ENCODE measurements at places on chromosomes 2 and 18.

- no peak for DNase-seq
Observed at GRCh38 chr2:202460119-202460518, 84.0 kb downstream of the BMPR2 start.

DNA sequence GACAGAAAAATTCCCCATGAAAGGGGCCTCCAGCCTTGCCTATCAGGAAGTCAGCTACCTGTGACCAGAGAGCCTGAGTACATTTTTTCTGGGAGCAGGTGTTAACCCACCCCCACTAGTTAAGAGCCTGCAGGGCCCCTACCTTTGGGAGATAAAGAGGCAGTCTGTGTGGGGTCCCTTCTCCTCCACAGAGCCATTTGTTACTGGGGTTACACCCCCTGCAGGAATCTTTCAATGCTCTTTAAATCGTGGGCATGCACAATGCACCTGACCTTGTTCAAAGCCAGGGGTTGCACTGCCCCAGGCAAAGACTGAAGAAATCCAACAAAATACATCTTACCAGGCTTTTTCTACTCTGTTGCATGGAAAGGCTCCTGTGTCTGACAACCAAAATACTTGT lies 15.7 kb upstream of the LYPD6 start:
- no peak for DNase-seq

GRCh38 chr18:42281124-42281523 lies 326.1 kb downstream of the PIK3C3 start:
- no peak for DNase-seq

GRCh38 chr2:149473521-149473920 lies 114.1 kb downstream of the MMADHC start:
- DNase-seq = no peak

GRCh38 chr2:198961547-198961946 lies 496.2 kb downstream of the SATB2 start:
- DNase-seq = no peak

- DNase-seq = no peak
Observed at GRCh38 chr2:6657855-6658254, 207.9 kb downstream of the CMPK2 start.

- no peak for DNase-seq
Observed at GRCh38 chr2:150528861-150529801, 41.7 kb upstream of the RND3 start.

DNA sequence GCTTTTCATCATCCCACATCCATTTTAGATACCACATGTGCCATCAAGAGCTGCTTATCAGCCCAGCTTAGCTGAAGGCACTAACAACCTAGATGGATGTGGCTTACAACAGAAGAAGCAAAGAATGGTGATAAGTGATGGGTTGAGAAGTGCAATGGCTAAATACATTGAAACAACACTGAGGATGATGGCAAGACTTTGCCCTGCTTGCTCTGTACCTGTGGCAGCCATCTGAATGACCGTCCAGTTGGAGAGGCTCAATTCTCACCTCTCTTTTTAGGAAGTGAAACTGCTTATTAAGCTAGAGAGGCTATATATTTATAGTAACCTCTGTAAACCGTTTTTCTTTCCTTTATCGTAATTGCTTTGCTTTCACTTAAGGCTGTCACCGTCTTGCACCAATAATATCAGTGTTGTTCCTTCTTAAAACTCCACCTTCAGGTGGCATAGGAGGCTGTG lies 5.7 kb downstream of the GPATCH11 start:
- DNase-seq = no peak

- no peak for DNase-seq
Observed at GRCh38 chr2:7732497-7732896, 815.3 kb downstream of the RNF144A start.

- DNase-seq = no peak
Observed at GRCh38 chr2:9021563-9022211, 18.2 kb upstream of the MBOAT2 start.

DNA sequence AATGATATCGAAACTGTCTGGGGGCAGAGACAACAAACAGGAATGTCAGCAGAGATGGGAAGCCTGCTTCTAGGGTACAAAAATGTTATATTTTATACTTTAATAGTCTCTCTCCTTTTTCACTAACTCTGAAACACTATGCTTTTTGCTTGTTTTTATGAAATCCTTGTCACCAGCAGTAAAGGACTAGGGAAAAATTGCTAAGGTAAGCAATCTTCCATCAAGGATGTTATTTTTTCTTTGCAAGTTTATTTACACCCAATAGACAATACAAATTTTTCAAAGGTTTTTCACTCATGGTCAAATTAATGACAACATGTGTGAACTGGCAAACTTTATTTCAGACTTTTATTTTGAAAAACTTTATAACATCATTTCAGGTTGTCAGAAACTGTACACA lies 1465.9 kb upstream of the NXPH2 start:
- no peak for DNase-seq

- DNase-seq = no peak
Observed at GRCh38 chr2:132560562-132560961, 109.4 kb downstream of the LYPD1 start.

All from adrenal gland (tissue), 19 donors.